ENCODE measurements at places on chromosomes 1 and 21.

GRCh38 chr1:232518349-232518748 lies 111.6 kb downstream of the SIPA1L2 start:
- DNase-seq: no peak

DNA sequence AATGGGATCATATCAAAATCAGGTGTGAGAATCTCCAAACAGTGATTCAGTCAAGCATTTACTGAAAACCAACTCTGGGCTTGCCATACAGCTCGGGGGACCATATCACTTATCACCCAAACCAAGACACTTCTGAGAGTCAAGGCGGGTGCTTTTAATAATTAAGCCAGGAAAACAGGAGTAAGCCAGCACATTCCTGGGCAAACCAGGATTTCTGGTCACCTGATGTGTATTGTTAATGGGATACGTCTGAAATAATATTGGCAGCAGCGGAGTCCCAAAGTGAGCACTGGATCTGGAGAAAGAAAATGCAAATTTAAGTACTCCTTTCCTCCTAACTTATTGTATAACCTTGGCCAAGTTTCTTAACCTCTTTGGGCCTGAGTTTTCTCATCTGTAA lies 17.6 kb downstream of the OSCP1 start:
- no peak for DNase-seq

GRCh38 chr1:84390226-84390625 lies 8.1 kb upstream of the DNASE2B start:
- no peak for DNase-seq

DNA sequence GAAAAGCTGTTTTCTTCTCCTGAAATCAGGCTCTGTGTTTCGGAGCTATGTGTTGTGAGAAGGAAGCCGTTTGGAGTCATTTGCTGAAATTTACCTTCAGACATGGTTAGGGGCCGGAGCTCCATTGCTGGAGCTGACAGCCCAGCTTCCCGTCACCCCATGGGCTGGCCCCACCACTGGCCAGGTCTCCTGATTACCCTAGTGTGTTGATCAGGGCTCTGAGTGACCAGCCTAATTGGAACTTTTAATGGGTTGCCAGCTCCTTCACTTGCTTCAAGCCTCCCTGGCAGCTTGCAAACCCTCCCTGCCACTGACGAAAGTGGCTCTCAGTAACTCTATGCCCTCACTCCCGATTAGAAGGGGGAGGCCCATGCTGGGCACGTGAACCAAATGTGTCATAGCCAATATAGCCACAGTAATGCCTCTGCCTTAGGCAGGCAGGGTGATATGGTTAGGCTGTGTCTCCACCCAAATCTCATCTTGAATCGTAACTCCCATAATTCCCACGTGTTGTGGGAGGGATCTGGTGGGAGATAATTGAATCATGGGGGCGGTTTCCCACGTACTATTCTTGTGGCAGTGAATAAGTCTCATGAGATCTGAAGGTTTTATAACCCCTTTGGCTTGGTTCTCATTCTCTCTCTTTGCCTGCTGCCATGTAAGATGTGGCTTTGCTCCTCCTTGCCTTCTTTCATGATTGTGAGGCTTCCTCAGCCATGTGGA lies 224.1 kb downstream of the TRABD2B start:
- no peak for DNase-seq

DNA sequence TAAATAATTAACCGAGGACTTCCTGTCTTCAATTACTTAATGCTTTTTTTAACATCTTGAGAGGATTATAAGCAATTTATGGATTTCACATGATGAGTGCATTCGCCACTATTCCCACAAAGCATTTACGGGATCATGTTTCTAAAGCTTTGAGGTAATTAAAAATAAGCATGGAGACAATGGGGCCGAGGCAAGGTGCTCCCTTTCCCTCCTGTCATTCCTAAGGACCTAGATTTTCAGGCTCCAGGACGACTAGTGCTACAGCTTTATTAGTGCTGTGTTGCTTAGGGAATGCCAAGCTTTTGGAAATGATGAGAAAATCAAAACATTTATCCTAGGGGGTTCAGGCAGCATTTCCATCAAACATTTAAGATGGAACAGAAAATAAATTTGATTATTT lies 209.2 kb downstream of the KCTD3 start:
- no peak for DNase-seq

GRCh38 chr1:42730002-42730401 lies 10.0 kb downstream of the CLDN19 start:
- DNase-seq: no peak

DNA sequence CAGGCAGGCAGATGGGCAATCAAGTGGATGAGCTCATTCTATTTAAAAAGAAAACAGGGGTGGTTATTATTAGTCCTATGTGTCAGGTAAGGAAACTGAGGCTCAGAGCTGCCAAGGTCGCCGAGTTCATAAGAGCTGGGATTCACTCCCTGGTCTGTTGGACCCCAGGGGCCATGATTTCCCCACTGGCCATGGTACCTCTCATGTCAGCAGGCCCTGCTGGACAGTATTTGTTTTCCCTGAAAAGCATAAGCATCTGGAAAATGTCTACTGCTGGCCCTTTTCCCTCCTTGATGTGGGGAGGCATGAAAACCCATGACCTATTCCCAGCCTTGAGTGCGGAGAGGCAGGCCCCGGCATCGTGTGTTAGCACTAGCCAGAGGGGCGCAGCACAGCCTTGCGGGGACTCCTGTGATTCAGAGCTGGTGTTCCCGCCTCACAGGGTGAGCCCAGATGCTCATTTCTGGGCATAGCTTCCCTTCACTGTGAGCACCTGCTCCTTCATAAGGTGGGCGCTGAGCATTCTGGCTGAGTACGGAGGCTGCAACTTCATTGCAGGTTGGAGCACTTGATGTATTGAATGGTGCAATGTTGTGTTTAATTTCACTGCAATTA lies 617.5 kb downstream of the PTPRU start:
- no peak for DNase-seq

DNA sequence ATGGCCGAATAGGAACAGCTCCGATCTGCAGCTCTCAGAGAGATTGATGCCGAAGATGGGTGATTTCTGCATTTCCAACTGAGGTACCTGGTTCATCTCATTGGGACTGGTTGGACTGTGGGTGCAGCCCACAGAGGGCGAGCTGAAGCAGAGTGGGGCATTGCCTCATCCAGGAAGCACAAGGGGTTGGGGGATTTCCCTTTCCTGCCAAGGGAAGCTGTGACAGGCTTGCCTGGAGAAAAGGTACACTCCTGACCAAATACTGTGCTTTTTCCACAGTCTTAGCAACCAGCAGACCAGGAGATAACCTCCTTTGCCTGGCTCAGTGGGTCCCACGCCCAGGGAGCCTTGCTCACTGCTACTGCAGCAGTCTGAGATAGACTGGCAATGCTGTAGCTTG lies 66.9 kb downstream of the HSD3B1 start:
- DNase-seq: no peak

DNA sequence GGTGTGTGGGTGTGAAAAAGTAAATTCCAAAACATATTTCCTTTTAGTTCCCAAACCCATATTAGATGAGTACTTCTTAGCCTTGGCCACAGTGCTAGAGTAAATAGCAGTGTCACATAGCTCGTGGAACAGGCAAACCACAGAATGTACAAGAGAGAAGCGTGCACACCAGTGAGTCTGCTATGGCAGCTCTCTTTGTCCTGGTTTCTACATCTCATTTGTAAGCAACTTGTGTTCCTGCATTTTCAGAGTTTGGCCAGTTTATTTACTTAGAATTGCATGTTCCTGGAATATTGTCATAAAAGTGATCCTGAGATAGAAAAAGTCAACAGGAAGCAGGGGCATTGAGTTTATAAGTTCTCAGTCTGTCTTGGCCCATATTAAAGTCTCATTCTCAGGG lies 142.1 kb downstream of the DHRS3 start:
- no peak for DNase-seq

- no peak for DNase-seq
Observed at GRCh38 chr1:153791648-153792253, 16.5 kb downstream of the SLC27A3 start.

GRCh38 chr1:209103092-209103491 lies 480.4 kb upstream of the CAMK1G start:
- no peak for DNase-seq

- no peak for DNase-seq
Observed at GRCh38 chr1:20112279-20113000, 6.9 kb downstream of the PLA2G2D start.

GRCh38 chr1:244224487-244225430 lies 173.7 kb downstream of the ZBTB18 start:
- DNase-seq: no peak

DNA sequence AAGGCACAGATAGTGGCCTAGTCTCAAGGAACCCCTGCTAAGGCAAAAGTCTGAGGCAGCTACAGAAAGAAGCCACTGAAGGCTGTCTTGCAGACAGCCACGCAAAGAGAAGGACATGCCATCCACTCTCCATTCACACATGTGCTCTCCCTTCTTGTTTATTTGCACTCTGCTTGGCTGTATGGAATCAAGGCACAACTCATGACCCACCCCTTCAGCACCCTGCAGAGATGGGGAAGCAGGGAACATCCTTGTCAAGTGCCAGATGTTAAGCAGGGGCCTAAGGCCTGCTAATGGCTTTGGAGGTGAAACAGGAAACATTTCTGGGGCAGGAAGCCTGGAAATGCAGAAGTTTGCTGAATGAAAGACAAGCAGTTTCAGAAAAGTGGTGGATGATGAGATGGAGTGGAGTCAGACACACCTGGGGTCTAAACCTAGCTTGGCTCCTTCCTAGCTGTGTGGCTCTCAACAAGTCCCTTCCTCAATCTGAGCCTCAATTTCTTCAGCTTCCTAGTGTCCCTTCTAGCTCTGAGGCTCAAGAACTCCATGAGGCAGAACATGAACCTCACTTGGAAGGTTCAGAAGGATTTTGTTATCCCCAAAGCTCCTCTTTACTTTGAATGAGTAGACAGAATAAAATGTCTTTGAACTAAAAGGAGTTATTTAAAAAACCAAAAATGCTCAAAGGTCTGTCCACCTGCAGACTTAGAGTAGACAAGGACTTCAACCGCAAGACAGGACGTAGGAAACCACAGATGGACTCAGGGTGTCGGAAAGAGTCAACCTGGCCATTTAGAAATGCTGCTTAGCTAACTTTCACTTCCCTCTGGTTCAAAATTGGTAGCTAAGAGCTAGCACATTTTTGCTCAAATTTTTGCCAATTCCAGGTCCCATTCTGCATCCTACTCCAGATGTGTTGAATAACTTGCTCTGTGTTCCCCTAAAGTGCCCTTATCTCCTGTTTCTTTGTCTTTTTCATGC lies 283.1 kb downstream of the PLPP3 start:
- DNase-seq: peak; percentile 28

GRCh38 chr1:83545066-83545862 lies 453.7 kb downstream of the TTLL7 start:
- DNase-seq: no peak

- DNase-seq: no peak
Observed at GRCh38 chr21:16388911-16389560, 659.3 kb downstream of the USP25 start.

- DNase-seq: no peak
Observed at GRCh38 chr1:54220004-54220811, 20.2 kb downstream of the MRPL37 start.

DNA sequence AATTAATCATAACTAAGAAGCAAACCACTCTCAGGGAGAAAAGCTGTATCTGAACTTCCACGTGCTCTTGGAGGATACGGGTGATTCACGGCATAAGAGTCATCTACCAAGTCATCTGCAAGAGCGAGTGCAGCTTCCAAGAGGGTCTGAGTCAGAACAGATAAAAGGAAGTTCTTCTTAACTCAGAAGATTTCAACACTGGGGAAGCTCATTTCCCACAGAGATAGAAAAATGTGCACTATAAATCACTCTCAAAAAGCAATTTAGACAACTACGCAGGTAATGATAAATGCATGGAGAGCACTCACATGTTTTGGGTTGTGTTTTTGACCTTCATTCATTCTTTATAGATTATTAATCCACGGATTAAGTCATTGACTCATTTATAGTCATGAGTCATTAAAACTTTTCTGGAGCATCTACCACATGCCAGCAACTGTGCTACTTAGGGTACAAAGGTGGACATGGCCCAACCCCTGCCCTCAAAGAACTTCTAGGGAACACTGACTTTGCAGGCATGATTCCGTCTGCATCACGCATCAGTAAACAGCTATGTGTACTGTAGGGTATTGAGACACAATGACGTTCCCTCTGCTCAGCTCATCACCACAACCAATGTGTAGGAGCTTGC lies 20.8 kb downstream of the KCNJ15 start:
- no peak for DNase-seq

DNA sequence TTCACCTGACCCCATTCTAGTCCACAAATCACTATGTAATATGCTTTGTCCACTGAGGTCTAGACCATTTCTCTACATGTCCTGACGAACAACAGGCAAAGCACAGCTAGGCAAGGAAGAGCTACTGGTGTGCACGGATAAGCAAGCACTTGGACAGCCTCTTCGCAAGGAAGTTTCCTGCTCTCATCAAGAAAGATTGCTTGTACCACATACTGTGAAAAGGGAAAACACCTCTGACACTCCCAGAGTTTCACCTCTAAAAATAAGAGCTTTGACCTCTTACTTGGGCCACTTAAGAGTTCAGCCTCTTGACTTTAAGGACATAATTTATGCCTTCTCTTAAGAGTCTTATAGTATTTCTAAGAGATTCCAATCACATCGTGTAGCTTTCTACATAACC lies 36.0 kb upstream of the LPAR3 start:
- DNase-seq: no peak

GRCh38 chr1:116951200-116951935 lies 41.7 kb downstream of the PTGFRN start:
- DNase-seq: no peak

DNA sequence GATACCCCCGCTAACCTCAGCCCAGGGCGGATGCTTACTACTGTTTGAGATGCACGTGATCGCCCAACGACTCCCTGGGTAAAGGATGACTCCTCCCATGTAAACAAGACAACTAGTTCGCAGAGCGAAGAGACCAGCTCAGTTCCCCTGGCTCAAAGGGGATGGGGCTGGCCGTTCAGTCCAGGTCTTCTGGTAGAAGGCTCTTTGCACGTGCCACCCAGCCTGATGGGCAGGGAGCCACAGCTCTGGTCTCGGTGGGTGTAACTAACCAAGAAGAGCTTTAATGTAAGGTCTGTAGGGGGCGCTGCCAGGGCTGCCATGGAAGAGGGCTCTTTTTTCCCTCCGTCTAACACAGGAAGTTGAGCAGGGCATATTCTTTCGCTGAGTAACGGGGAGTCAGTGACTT lies 49.4 kb upstream of the PARP1 start:
- DNase-seq: no peak

DNA sequence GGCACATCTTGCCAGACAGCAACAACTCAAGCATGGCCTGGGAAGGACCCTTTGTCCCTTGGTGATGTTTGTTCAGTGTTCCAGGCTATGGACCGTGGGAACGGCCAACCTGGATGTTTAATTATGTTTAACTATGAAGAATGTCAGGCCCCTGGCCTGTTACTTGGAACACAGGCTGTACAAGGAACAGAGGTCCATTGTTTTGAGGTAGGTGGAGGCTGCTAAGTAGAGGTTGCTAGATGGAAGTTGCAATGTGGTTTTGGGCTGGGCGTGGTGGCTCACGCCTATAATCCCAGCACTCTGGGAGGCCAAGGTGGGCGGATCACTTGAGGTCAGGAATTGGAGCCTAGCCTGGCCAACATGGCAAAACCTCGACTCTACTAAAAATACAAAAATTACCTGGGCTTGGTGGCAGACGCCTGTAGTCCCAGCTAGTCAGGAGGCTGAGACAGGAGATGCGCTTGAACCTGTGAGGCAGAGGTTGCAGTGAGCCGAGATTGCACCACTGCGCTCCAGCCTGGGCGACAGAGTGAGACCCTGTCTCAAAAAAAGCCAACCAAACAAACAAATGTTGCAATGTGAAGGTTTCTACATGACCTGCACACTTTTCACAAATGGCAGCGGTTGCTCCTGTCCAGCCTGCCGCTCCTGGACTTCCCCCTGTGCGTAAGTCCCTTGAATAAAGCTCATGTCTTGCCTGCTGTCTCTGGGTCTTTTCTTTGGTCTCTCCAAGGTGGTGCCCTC lies 2.5 kb upstream of the LEFTY1 start:
- DNase-seq: no peak

- DNase-seq: no peak
Observed at GRCh38 chr21:26177187-26177586, 6.6 kb upstream of the APP start.

All from vagina (tissue), 2 donors.